Activated CD4-positive, CD25-positive, alpha-beta regulatory T cell (primary cell): ENCODE measurements at places on chromosomes 7 and 10.

DNA sequence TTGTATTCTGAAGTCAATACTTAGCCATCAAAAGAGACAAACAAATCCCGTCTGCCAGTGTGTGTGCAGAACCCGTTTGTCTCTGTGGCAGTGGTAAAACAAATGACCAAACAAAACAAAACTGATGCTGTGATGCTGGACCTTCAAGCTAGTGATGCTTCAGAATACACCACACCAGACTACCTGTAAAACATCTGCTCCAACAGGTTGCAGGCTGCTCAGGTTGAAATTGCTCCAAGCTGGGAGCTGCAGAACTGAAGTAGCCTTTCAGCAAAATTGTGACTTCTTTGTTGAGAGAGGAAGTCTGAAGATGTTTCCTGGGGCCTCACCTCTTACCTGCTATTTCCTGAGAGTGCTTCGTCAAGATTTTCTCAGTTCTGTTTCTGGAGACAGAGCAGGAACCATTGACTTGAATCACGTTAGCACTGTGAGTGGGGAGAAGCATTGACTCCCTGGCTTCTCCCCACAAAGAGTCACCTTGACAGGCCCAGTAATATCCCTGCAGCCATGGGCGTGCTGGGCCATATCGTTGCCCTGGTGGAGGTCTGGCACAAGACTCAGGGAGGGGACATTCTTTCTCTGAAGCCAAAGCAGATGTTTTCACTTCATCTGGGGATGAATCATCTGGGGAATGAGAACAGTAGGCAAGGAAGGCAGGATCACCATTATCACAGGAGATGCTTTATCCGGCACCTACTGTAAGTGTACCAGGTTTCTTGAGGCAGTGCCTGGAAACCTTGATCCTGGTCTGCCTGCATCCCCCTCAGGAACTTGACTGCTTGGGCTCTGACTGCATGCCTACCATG lies 80.2 kb downstream of the RBM20 start:
- DNase-seq = no peak

DNA sequence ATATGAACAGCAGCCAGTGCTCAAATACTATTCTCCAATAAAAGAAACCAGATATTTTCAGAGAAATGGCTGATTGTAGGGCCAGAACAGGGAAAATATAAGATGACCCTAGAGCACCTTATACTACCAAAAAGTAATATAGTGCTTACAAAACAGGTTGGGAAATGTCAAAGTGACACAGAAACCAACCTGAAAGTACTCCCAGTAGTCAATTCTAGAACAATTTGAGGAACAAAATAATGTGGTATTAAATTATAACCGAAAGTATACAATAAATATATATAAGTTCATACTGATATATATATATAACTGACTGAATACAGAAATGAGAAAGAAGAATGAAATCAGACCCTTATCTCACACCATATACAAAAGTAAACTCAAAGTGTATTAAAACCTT lies 657.2 kb upstream of the PHF14 start:
- DNase-seq = no peak

GRCh38 chr10:60426425-60426824 lies 36.8 kb upstream of the ANK3 start:
- DNase-seq = no peak

GRCh38 chr10:62723375-62723774 lies 81.1 kb upstream of the ADO start:
- no peak for DNase-seq

GRCh38 chr10:48612236-48612943 lies 7.5 kb upstream of the ARHGAP22 start:
- no peak for DNase-seq

DNA sequence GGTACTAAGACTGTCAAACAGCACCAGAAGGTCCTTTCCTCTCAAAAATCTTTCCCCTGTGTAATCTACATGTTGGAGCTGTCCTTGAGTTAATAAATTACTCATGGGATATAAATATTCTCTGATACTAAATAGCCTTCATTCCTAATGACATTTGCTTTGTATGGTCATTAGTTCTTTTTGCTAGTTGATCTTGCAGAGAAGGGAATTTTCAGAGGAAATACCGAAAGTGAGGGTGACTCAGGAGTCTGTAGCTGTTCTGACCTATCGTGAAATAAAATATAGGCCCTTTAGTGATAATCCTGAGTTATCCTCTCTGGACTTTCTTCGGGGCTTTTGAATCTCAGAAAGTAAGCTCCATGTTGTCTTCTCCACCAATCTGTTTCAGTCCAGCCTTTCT lies 19.4 kb upstream of the CLDN12 start:
- no peak for DNase-seq

DNA sequence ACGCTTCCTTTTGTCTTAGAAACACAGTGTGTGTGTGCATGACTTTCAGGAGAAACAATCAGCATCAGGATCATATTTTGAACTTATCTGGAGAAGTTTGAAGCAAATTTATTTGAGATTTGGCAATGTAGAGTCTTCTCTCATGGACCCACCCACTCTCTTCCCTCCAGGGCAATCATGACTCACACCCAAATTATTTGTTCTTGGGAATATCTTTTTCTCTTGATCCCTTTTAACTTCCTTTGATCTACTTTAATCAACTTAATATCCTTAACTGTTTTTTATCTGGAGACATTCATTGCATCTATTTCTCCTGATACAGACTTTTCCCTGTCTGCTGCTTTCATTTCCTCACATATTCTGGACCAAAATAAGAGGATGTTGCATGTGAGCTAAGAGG lies 1174.3 kb downstream of the GATA3 start:
- no peak for DNase-seq

- no peak for DNase-seq
Measured at GRCh38 chr10:33542752-33543505, 208.5 kb upstream of the NRP1 start.

- DNase-seq = no peak
Measured at GRCh38 chr7:103989200-103989784, at the start of gene RELN. Gene RELN, minus strand, starts transcription at chr7:103989658. Its CDS starts 302 bp downstream, at chr7:103989356.

GRCh38 chr10:70293169-70293843 lies 9.5 kb upstream of the NPFFR1 start:
- DNase-seq = no peak
